ENCODE measurements at places on chromosomes 3 and 15. TPM values are rescaled to one million over a fixed set of nuclear protein-coding genes. Genes with fewer than 3 reads are reported as not detected.

Gene IL17RD
- 33.6 TPM for total RNA-seq

DNA sequence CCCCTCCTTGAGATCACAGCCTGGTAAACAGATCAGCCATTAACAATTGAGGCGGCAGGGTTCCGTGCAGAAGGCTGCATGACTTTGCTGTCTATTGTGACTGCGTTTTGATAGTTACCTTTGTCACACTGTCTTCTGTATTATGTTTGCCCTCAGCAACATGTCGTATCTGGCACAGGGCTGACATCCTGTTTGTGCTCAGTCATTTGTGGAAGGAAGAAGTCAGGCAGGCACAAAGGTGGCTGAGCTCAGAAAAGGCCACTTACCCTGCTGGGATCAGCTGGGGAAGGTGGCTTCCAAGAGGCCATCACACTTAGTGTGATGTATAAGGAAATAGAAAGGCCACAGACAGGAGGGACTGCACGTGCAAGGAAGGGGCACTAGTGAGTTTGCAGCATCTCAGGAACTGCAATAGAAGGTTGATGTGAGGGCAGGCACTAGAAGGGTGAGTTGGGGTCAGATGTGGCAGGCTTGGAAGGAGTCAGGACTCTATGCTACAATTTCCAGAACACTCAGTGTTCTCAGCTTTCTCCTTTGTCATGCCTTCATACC, 13.4 kb downstream of the PML start:
- no peak for DNase-seq
- peaks cover 4% of the 10 kb centered on the region for H3K36me3 ChIP-seq
- H3K27ac ChIP-seq, result no peak overlapping the region

DNA sequence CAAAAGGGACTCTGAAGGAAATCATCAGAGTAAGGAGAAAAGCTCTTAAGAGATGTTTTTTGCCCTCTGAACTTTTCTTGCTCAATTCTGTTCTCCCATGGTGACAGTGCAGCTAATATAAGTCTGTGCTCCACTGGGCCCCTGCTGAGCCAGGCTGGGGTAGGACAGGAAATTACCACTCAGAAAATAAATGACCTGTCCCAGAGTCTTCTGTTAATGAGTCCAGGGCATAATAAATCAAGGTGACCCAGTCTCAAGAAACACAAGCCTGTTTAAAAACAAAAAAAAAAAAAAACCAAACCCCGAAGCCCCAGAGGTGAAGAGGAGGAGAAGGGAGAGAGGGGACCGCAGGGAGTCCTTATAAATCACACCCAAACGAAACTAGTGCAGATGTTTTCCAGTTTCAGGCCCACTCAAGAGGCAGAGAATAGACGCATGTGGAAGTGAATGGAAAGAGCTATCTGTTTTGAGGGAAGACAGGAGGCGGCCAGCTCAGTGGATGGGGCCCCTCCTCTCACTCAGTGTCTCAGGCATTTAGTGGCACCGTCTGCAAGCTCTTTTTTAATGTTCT, 59.8 kb upstream of the BOC start:
- H3K4me1 ChIP-seq, result peaks cover 33% of the 10 kb centered on the region
- no peaks in the 10 kb centered on the region for H3K27me3 ChIP-seq
- no peaks in the 10 kb centered on the region for H3K36me3 ChIP-seq
- DNase-seq, result no peak
- H3K27ac ChIP-seq, result no peak overlapping the region

DNA sequence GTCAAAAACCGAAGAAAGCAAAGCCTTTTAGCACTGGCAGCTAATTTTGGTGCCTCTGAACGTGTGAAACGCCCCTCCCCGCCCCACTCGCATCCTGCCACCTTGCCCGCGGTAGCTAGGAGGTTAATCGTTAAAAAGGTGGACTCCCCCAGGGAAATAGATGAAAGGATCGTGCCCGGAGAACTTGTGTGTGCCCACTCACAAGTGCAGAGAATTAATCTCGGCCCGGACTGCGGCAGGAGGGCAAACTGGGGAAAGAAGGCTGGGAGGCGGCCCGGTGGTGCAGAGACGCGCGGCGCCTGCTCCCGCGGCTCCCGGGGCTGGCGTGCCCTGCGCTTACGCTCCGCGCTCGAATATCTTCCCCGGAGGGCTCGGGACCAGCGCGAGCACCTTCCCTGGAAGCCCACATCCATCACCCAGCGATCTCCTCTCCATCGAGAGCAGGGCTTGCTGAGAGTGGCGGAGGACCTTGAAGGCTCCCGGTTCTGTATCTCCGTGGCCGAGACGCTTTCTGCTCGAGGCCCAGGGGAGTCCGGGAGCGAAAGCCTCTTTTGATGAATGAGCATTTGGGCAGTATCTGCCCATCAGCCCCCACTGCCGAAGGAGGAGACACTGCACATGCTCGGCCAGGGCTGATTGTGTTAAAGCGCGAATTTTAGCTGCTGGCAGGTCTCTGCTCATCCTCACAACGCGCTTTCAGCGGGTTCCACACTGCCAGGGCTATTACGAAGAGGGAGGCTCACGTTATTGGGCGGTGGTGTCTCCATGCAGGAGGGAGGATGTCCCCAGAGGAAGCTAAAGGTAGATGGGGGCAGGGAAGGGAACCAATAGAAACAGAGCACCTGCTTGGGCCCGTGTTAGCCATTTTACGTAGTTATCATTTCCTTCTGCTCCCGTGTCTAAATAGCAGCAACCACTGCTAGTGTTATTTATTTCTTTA, 1.3 kb upstream of the SPTSSB start:
- H3K4me1 ChIP-seq, result peaks cover 4% of the 10 kb centered on the region
- peak overlapping the region; percentile 65 for H3K4me3 ChIP-seq
- H3K27me3 ChIP-seq, result peaks cover 34% of the 10 kb centered on the region
- peak; percentile 63 for DNase-seq
- no peak overlapping the region for H3K27ac ChIP-seq

Gene SGO1
- total RNA-seq, result 48.2 TPM

Gene TIMP4
- total RNA-seq, result 0.15 TPM

GRCh38 chr3:16406166-16406565, 107.3 kb downstream of the RFTN1 start:
- no peak overlapping the region for H3K4me3 ChIP-seq
- H3K36me3 ChIP-seq, result no peaks in the 10 kb centered on the region
- H3K4me1 ChIP-seq, result no peaks in the 10 kb centered on the region
- no peak for DNase-seq

- DNase-seq, result peak; percentile 83
- no peak overlapping the region for H3K4me3 ChIP-seq
- H3K4me1 ChIP-seq, result peaks cover 3% of the 10 kb centered on the region
- no peaks in the 10 kb centered on the region for H3K27me3 ChIP-seq
These were observed 157.7 kb upstream of the FAM3D start for GRCh38 chr3:58824285-58824684.

Gene CFAP92
- total RNA-seq, result 5.3 TPM

GRCh38 chr15:71651750-71652186, 158.6 kb upstream of the NR2E3 start:
- no peak overlapping the region for H3K4me3 ChIP-seq
- H3K4me1 ChIP-seq, result peaks cover 12% of the 10 kb centered on the region
- H3K27ac ChIP-seq, result no peak overlapping the region
- H3K27me3 ChIP-seq, result no peaks in the 10 kb centered on the region
- peak; percentile 74 for DNase-seq
- H3K36me3 ChIP-seq, result no peaks in the 10 kb centered on the region

DNA sequence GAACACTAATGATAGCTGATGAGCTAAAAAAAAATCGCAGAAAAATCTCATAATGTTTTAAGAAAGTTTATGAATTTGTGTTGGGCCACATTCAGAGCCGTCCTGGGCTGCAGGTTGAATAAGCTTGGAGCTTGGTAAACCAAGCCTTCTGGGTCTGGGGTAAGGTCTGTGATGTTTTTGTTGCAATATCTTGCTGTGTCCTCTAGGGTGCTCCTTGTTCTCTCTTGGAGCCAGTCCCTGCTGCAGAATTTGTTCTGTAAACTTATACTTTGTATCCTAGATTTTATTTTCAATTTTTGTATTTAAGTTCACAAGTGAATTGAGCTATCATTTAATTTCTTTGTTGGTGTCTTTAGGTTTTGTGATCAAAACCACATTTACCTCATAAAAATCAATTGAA, 143.7 kb downstream of the NR1D2 start:
- no peaks in the 10 kb centered on the region for H3K27me3 ChIP-seq
- H3K4me1 ChIP-seq, result peaks cover 31% of the 10 kb centered on the region
- H3K27ac ChIP-seq, result no peak overlapping the region

DNA sequence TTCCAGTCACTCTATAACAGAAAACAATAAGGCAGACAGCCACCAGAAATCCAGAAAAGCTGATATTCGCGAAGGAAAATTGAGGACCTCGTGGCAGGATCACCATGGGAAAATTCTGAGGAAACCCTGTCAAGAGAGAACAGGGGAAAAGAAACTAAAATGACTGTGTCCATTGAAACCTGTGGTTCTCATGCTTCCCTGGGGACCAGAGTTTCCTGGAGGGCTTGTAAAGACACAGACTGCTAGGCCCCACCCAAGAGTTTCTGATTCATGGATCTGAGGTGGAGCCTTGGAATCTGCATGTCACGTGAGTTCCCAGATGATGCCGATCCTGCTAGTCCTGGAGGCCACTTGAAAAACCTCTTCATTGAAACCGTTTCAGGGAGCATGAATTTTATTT, 420.5 kb downstream of the EPHB1 start:
- no peak overlapping the region for H3K4me3 ChIP-seq
- H3K27me3 ChIP-seq, result no peaks in the 10 kb centered on the region
- DNase-seq, result no peak
- H3K27ac ChIP-seq, result no peak overlapping the region
- H3K4me1 ChIP-seq, result peaks cover 17% of the 10 kb centered on the region
